ENCODE measurements at places on chromosomes 3 and 15.

- no peak for DNase-seq
Measured at GRCh38 chr15:65085990-65086679, 9.6 kb downstream of the KBTBD13 start.

- DNase-seq: no peak
Measured at GRCh38 chr3:88991496-88991895, 115.9 kb upstream of the EPHA3 start.

GRCh38 chr3:140097874-140098635 lies 163.1 kb downstream of the CLSTN2 start:
- DNase-seq: no peak

DNA sequence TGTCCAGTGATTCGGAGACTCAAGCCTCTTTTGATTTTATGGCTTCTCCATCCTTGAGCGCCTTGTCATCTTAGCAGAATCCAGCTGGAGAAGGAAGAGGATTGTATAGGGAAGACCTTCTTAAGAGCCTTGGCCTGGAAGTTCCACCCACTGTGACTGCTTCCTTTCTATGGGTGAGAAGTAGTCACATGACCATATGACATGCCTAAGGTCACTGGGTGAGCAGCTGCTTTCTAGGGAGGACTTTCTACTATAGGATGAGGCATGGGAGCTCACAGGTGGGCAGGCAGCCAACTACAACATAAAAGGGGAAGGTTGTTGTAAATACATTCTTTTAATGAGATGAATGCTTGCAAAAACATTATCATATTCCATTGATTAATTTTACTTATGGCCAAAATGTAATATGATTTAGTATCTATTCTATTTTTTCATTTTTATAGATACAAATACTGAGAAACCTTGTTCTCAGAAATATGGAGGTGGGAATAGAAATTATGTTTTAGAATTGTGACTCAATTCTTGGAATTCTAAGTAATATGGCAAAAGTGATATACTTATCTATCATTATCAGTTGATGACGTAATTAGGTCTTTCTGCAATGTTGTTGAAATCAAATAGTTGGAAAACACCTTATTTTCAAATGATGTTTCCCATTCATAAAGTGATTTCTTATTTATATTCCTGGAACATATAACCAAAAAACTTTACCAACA lies 53.6 kb upstream of the MINAR1 start:
- no peak for DNase-seq

DNA sequence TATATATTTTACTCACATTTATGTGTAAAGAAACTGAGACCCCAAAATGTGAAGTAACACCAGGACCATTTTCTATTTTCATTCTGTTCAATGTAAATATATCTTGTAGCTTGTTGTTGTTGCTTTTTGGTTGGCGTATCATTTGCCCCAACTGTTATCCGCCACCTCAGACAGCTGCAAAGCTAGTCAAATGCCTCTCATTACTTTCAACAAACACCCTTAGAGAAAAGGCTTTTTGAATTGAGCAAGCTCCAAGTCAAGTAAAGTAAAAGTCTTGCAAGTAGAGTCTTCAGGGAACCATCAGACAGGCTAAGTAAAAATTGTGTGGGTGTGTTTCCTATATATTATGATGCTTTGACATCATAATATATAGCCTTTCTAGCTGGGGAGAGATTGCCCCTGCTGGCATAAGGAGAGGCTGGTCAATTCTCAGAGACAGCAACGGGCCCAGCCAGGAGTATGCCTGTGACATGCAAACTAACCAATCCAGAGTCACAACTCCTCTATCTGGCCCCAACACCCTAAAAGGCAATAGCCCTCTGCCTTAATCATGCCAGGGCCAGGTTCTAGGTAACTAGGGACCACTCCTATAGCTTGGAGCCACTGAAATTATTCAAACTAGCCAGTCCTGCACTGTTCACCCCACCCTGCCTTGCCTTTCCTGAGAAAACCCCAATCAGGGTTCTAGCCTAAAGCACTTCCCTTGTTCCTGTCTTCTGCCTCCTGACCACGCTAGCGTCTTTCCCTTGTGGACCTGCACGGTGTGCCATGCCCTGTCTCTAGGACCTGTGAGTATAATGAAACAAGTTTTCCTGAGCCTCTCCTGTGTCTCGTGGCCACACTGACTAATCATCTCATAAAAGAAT lies 75.6 kb downstream of the RAD18 start:
- DNase-seq: no peak

DNA sequence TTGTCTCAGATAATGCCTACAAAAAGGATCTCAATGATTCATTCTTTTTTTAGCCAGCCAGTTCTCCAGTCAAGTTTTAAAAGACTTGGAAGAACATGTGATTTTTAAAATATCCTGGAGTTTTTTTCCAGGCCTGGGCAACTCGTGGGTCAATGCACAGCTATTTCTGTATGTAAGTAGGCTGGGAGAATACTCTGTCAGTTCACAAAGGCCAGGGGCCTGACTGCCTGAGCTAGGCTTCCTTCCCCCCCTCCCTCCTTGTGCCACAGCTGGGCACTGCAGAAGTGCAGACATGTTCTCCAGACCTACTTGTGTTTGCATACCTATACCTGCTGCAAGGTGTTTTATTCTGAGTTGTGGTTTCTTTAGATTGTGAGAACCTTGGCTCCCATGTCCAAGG lies 43.7 kb downstream of the CTDSPL start:
- DNase-seq: no peak

- no peak for DNase-seq
Measured at GRCh38 chr3:52503788-52504424, 8.8 kb downstream of the STAB1 start.

GRCh38 chr3:21508246-21508645 lies 242.8 kb downstream of the ZNF385D start:
- DNase-seq: no peak

DNA sequence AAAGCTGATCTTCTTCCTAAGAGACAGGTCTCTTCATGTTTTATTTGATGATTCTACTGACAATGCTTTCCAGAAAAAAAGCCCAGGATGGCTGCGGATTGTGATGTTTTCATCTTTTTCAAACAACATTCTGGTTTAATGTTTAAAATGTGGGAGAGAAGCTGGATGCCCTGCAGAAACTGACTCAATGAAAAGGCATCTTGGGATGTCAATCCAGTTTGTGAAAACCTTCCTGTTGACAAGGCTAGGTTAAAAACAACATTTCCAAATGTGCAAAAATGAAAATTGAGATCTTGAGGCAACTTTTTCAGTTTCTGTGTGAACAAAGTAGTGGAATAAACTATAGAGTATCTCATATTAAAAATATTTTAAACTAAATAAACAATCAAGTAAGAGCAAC lies 156.0 kb upstream of the MRPL3 start:
- no peak for DNase-seq

- DNase-seq: no peak
Measured at GRCh38 chr3:60182697-60183096, 1068.6 kb downstream of the FHIT start.

DNA sequence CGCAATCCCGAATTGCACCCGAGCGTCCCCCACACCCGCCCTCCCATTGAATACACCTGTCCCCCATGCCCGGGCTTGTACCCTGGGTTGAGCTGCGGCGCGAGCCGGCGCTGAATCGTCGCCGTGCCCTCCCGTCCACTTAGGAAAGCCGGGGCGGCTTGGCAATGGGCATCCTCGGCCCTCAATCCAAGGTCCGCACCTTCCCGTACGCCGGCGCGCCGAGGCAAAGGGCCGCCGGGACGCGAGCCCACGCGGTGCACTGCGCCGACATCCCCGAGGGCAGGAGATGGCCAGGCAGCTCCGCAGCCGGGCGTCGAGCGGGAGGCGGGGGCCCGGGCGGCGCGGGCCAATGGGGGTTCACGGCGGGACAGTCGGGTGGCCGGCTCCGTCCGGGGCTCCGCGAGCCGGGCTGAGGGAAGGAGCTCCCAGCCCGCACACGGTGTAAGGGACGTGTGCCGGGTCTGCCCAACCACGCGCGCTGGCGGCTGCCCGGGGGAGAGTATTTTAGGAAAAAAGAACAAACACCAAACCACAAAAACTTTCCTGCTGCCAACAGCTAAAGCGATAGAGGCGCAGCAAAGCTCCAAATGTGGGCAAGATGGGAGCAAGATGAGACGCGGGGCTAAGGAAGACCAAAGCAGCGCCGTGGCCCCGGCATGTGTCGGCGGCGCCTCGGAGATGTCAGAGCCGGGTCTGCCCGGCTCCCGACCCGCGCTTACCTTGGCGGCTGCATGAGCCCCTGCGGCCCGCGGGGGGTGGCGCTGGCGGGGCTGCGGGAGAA lies 621 bp downstream of the RGMA start:
- peak; percentile 10 for DNase-seq

DNA sequence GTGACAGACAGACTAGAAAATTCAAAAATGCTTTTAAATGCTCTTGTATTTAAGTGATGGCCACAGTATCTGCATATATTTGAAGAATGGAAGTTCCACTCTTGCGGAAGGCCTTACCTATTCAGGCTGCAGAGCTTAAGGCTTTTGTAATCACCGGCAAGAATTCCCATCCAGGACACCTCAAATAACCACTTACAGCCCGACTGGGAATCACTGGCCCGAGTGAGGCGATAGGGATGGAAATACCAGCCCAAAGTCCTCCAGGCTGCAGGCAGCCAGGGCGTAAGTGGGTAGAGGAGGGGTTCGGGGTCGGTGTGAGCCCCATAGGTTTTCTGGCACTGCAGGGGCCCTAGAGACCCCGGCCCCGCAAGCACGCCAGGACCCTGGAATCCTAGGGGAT lies 9.5 kb downstream of the CMTM7 start:
- no peak for DNase-seq

GRCh38 chr15:42996871-42997270 lies 76.3 kb upstream of the TTBK2 start:
- DNase-seq: no peak

DNA sequence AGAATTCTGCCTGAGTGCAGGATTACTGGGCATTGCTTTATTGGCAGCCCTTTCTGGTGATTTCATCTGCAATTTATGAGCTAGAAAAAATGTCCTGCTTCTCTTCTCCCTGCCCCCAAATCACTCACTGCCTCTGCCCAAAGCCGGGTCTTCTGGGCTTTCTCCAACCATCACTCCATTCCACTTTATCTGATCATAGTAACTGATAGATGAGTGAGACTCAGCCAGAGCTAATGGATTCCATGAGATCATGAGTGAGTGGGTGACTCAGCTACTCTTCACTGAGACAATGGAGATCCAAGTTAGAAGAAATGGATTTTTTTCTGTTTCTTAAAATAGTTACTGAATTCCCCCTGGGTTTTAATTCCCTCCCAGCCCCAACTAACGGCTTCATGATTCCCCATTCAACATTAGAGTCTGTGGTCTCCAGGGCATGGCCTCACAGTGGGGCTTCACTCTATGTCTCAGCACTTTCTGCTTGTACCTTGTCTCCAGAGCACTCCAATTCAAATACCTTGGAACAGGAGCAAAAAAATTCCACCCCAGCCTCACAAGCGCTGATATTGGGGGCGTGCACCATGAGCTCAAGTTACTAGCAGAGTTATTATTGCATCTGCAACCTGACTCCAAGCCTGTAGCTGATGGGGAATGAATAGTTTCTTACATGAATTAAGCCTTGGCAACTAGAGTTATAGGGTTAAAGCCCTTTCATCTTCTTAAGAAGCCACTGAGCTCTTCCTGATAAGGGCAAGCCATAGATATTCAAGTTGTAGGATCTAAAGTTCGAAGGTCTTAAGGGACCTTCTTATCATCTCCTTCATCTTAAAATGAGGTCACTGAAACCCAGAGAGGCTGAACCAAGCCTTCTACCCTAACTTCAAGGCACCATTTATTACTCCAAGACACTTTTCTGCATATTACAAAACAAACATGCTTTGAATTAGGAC lies 85.9 kb downstream of the AGBL1 start:
- DNase-seq: no peak

DNA sequence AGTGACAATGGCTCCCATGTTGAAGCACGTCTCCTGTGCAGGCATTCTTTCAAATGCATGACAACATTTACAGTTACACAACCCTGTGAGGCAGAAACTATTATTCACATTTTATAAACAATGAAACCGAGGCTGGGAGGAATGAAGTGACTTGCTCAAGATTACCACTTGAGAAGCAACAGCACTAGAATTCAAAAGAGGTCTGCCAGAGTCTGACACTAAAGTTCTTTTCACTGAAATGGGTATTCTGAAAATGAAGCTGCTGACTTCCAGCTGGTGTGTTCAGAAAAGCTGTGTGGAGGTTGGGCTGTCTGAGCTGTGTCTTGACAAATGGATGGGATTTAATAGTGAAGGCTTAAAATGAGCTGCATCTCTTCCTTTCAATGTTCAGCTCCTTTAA lies 104.4 kb downstream of the THSD4 start:
- DNase-seq: no peak

DNA sequence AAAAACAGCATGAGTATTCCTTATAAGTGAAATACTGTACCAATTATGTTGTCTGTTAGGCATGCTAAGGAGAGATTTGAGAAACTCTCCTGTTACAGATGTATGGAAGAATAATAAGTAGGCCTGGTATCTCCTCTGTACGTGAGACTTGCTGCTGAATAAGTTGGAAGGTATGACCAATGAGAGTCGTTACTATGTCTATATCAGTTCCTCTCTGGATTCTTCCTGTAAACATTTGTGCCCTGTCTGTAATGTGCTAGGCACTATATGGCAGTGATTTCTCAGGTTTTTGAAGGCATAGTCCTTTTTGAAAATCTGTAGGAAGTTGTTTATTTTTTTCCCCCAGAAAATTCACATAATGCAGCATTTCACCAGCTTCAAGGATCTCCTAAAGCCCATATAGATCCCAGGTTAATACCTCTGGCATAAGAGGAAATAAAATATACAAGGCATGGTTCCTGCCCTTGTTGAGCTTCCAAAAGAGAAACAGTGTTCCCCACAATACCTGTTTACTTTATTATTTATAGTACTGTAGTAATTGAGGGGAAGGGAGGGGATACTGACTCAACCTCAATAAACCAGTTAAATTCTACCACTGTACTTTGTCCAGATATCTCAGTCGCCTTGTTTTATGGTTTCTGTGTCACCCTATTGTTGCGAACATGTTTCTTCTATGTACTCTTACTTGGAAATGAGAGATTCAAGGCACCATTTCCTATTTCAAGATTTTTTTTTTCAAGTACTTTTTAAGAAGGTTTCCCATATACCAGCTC lies 28.6 kb downstream of the MAP2K5 start:
- DNase-seq: no peak

DNA sequence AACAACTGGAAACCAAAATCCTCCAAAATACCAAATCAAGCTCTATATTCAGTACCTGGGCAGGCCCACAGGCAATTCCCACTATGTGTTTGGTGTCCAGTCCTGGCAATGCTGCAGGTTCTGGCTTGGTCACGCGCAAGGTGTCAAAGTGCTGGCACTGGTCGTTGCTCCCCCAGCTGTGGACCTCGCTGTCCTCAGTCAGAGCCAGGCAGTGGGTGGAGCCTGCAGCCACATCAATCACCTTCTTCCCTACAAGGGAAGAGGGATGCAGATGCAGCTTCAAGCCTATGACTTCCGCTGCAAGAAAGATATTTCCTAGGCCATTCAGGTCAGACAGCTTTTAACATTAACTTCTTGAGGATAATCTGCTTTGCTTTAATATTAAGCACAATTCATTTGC lies 61.3 kb downstream of the HERC2 start:
- no peak for DNase-seq
